ENCODE measurements at places on chromosomes 6 and 20.
A peak's percentile ranks its signal among the peaks of the same experiment; 100 is the strongest.

DNA sequence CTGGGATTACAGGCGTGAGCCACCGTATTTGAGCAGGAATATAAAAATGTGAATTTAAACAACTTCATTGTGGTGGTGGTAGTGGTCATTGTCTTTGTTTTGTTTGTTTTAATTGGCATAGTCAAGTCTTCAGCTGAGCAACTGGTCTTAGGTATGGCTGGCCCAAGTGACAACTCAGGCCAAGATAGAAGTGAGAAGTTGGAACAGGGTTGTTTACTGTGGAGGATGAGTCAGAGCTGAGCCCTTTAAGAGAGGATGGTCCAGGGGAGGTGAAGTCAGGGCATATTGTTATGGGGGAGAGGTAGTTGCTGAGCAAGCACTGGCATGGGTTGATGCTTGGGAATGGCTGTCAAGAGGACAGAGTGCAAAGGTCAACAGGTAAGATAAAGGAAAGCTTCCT lies 308.2 kb downstream of the FARS2 start:
- no peak for DNase-seq

DNA sequence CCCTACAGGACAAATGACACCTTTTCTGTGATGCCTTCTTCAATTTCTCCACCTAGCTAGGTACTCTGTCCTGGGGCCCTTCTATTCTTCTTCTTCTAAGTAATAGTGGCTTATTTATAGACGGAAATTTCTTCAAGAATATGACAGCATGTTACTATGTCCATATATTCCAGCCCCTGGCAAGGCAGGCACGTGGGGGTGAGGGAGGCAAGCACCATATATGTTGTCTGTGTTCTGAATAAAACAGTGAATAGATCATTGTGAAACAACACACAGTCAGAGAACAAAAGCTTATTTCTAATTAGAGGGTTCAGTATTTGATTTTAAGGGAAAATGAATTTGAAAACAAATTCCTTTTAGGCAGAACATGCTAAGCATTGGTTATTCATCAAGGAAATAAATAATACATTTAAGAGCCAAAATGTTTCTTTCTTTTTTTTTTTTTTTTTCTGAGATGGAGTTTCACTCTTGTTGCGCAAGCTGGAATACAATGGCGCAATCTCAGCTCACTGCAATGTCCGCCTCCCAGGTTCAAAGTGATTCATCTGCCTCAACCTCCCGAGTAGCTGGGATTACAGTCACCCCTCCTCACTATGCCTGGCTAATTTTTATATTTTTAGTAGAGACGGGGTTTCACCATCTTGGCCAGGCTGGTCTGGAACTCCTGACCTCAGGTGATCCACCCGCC lies 6.2 kb downstream of the HEBP2 start:
- DNase-seq: peak; percentile 55

- no peak for DNase-seq
Measured at GRCh38 chr6:149317644-149318571, at the start of gene TAB2. Gene TAB2, plus strand, starts transcription at chr6:149317712. Its CDS starts 52,286 bp downstream, at chr6:149369998.

DNA sequence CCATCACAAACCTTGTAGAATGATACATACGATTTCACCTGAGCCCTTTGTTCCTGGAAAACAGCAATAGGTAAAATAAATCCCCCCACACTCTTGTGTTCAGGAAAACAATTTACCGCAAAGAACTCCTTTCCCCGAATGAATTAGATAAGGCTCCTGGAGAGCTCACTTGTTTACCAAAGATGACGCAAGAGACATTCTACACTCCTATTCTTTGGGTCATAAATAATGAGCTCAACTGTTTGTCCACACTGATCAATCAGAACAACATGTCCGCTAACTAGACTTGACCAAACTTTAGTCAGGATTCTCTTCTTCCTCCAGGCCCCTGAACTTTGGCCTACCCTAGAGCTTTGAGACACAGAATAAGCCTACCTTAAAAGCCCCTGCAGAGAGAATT lies 271.9 kb upstream of the OPRM1 start:
- DNase-seq: no peak

GRCh38 chr20:49630396-49630951 lies 62.5 kb upstream of the PTGIS start:
- DNase-seq: no peak

GRCh38 chr6:1594445-1595200 lies 15.1 kb upstream of the FOXC1 start:
- no peak for DNase-seq

DNA sequence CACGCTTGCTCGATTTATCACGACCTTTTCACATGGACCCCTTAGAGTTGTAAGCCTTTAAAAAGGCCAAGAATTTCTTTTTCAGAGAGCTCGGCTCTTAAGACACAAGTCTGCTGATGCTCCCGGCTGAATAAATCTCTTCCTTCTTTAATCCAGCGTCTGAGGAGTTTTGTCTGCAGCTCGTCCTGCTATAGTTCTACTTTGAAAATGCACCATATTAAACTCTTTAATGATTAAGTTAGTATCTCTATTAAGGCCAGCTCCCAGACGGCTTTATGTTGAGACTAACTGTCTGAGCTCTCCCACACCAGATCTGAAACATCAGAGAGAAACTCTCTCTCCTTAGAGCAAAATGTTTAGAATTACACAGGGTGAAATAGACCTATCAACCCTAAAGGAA lies 18.0 kb upstream of the GSTA3 start:
- no peak for DNase-seq

DNA sequence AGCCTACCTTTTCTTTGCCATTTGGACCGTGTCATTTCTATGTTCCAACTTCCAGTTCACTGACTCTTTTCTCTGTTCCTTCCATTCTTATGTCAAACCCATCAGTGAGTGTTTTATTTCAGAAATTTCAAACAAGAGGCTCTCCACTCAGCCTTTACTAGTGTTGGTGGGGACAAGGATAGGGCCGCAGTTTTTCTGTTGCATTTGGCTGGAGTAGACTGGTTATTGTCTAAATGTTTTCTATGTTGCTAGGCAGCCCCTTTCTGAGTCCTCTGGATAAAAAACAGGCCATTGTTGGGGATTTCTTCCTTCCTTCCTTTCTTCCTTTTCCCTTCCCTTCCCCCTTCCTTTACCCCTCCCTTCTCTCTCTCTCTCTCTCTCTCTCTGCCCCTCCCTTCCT lies 288.6 kb downstream of the PRKN start:
- no peak for DNase-seq

GRCh38 chr6:120711255-120711654 lies 623.0 kb downstream of the TBC1D32 start:
- DNase-seq: no peak

DNA sequence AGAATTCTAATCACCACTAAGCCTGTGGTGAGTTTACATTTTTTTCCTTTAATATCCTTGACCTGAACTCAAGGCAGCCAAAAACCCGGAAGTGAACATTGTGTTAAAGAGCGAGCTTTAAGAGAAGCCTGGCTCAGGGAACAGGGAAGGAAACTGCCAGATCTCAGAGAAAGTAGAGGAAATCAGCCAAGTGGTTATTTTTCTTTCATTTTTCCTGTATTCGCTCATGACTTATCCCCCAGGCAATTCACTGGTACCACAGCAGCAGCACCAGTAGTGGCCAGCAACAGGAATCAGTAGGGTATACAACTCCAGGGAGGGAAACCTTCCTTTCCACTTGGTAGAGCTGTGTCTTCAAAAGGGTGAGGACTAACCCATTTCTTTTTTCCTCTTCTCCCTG lies 89.6 kb upstream of the HMGCLL1 start:
- no peak for DNase-seq

DNA sequence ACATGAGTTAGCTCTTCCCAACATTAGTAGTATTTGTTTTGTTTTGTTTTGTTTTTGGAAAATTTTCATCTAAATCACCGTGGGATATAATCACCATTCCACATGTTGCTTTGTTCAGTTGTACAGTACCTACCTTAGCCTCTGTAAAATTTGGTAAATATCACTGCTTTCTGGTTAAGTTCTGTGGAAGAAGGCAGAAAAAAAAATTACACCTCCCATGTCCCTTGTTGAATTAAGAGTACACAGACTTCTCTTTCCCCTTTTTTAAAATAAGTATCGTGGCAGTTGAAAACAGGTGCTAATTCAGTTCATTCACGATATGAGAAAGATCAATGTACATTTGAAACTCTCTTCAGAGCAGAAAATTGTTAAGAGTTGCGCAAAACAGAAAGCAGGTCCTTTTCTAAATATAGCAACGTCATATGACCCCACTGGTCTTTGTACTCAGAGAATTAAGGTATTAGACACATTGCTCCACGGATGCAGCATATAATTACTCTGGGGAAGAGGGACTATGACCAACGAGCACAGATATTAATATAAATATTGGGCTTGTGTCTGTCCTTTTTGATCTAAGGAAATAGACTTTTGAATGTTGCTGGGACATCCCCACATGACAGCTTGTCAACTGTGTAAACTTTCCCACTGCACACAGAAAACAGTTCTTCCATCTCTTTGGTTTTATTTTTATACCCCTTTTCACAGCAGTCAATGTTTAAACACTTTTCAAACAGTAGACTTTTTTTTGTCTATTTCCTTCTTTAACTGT lies 58.6 kb upstream of the ZNF217 start:
- no peak for DNase-seq
